ENCODE measurements at places on chromosomes 7 and 10.

DNA sequence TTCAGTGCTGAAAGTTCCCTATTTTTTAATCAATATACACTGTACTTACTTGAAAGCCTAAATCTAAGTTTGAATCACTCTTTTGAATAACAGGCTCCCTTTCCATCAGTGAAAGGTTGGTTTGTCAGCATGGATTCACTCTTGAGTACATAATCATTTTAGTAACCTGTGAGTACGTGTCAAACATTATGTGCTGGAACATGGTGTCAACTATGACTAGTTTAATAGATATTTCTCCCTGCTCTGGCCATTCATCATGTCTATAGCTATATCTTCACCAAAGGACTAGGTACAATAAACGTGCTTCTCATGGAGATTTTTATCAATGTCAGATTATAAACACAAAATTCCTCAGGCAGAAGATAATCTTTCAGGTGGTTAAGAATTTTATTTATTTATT is 61.7 kb upstream of the MDFIC start:
- DNase-seq = no peak

- no peak for DNase-seq
These were observed 110.5 kb downstream of the DYNC2I1 start for GRCh38 chr7:158966780-158967390.

- DNase-seq = no peak
These were observed 21.9 kb downstream of the CACNB2 start for GRCh38 chr10:18162021-18162627.

DNA sequence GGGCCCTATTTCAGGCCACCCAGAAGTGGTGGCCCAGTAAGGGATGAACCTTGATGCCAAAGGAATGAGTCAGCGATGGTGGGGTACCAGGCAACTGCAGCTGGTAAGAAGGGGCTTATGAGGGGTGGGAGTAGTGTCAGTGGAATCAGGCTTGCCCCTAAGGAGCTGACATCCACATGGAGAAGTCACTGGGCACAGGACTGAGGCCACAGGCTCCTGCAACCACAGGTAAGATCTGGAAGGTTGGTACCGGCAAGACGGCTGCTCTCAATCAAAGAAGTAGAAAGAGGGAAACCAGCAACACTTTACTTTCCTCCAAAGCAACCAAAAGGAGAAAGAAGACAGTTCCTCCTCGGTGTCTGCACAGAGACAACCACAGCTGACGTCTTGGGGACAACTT is 2.5 kb downstream of the GCK start:
- DNase-seq = no peak

DNA sequence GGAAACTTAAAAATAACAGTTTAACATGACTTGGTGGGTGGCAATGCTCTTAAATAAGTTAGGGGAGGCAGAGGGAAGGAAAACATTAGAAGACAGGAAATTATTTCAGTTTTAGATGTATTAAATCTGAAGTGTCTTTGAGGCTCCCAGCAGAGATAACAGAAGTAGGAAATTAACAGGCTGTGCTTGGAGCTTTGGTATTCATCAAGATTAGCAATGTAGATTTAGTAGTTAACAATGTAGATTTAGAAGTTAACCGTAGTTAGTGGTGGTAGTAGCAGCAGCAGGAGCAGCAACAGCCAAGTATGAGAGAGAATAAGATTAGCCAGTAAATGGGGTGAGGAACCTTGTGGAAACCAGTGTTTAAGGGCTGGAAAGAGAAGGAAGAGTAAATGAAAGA is 48.7 kb upstream of the UBN2 start:
- no peak for DNase-seq

- peak; percentile 21 for DNase-seq
These were observed 58.2 kb upstream of the LYZL2 start for GRCh38 chr10:30687698-30688213.

DNA sequence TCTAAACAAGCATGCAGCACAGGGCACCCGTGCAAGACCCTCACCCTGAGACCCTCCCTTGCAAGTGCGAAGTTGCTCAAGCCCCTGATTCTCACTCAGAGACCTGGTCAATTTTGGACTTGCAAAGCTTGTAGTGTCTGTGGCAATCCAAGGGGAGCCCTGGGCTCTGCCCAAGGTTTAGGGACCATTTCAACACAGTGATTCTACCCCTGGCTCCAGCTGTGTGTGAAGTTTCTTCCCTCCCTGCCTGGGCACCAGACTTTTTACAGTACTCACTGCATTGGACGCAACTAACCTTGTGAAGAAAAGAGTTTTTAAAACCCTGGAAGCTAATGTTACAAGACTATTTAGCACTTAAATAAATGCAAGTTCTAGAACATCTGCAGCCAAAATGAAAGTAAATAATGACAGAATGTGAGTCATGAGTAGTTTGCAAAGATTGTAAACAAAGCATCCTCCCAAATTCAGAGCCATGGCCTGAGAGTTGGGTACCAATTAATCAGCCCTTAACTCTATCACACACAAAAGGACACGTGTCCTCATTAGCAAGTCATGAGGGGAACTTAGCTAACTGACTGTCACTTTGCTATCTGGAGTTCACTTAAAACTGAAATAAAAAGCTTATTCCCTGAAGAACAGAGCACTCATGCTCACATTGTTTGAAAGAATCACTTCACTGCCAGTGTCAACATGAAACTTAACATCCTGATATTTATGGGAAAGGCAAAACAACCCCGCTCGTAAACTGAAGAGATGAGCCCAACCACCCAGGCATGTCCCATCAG is 48.1 kb downstream of the RGS10 start:
- DNase-seq = no peak

- no peak for DNase-seq
These were observed 32.9 kb downstream of the AP3M1 start for GRCh38 chr10:74117738-74118137.

DNA sequence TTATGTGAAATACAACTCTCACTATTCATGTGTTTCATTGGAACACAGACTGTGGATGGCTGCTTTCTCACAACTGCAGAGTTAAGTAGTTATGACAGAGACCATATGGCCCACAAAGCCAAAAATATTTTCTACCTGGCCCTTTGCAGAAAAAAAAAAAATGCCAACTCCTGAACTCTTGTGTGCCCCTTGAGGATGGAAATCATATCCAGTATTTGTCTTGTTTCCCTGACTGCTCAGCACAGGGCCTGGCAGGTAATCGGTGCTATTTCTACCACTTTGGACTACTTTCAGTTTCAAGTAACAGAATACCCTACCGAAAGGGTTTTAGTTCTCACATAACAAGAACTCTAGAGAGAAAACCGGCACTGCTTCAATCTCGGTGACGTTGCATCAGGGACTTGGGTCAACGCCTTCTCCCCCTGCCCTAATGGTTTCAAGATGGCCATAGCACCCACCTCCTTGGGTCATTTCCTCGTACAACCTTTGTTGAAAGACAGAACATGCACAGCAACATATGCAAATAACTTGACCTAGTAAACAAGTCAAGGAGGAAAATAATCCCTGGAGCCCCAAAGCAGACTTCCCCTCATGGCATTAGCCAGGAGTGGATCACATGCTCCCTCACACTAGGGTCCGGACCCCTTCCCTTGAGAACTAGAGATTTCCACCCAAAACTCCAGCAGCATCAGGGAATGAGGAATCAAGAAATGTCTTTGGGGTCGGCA is 11.8 kb upstream of the GPNMB start:
- DNase-seq = no peak

GRCh38 chr7:140678816-140679130 is 6.0 kb downstream of the ADCK2 start:
- DNase-seq = no peak

- DNase-seq = no peak
These were observed 213.4 kb downstream of the TAX1BP1 start for GRCh38 chr7:27953361-27953760.

GRCh38 chr7:100158229-100159098 is at the start of gene TRAPPC14:
Gene TRAPPC14, minus strand, starts transcription at chr7:100158723. Its CDS starts 224 bp downstream, at chr7:100158499.
- DNase-seq = peak; percentile 46

GRCh38 chr7:29598137-29598536 is 34.5 kb downstream of the PRR15 start:
- no peak for DNase-seq

GRCh38 chr10:111934931-111935330 is 248.6 kb downstream of the GPAM start:
- DNase-seq = no peak

DNA sequence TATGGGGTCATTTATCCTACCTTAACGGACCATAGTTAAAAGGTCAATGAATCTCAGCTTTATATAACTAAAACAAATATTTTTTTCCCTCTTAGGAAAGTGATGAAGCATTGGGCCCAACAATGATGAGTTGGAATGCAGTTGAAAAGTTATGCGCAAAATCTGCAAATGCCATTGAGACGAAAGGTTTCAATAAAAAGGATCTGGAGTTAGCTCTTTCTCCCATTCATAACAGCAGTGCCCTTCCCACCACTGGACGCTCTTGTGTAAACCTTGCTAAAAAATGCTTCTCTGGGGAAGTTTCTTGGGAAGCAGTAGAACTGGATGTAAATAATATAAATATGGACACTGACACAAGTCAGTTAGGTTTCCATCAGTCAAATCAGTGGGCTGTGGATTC is 14.7 kb downstream of the MASTL start:
- no peak for DNase-seq

- DNase-seq = no peak
These were observed 51.4 kb downstream of the CDH23 start for GRCh38 chr10:71448146-71448545.

DNA sequence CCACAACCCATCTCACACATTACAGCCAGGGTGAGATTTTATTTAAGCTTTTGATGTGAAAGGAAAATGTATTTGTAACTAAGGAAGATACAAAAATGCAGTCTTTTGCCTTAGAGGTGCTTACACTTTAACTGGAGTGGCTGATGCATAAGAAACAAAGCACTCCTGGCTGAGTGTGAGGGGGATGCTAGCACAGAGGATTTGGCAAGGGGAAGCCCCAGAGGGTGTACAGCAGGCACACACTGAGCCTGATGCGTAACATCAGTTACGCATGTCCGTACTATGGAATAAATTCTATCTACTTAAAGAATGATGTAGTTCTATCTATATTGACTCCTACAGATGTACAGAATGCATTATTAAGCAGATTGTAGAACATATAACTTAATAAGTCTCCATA is 17.8 kb downstream of the GIMAP8 start:
- no peak for DNase-seq

- DNase-seq = no peak
These were observed 1004.0 kb upstream of the C7orf33 start for GRCh38 chr7:147586526-147586925.

GRCh38 chr7:100957832-100958421 is 8.6 kb downstream of the MUC3A start:
- no peak for DNase-seq

DNA sequence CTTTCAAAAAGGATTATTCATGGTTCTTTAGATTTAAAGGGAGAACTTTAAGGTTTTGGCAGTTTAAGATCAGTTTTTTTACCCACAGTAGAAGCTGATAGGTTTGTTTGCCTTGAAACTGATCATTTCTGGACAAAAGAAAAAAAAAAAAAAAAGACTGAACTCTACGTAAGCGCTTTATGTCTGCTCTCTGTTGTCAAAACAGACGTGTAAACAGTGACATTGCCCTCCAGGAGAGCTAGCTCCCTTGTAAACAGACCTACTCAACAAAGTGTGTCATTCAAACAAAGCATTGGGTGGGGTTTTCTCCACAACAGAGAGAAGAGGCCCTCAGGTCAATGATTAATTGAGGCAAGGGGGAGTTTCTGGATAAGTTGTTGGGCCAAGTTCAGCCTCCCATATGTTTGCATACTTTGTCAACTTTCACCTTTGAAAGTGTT is 568.1 kb upstream of the LRRN3 start:
- DNase-seq = no peak

DNA sequence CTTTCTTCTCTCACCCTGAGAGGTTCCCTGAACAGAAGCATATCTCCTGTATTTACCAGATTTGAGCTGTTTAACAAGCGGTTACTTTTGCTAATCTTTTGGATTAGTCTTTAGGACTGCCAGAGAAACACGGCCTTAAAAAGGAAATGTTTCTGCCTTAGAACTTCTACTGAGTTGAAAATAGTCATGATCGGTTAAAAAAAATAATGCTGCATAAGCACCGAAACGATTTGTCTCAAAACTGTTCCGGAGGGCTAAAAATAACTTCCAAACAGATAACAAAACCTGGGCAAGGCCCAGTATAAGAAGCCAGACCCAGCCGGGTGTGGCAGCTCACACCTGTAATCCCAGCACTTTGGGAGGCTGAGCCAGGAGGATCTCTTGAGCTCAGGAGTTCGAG is 43.3 kb upstream of the CYTH3 start:
- DNase-seq = no peak

- DNase-seq = no peak
These were observed 303.5 kb upstream of the AOAH start for GRCh38 chr7:37027557-37028341.

DNA sequence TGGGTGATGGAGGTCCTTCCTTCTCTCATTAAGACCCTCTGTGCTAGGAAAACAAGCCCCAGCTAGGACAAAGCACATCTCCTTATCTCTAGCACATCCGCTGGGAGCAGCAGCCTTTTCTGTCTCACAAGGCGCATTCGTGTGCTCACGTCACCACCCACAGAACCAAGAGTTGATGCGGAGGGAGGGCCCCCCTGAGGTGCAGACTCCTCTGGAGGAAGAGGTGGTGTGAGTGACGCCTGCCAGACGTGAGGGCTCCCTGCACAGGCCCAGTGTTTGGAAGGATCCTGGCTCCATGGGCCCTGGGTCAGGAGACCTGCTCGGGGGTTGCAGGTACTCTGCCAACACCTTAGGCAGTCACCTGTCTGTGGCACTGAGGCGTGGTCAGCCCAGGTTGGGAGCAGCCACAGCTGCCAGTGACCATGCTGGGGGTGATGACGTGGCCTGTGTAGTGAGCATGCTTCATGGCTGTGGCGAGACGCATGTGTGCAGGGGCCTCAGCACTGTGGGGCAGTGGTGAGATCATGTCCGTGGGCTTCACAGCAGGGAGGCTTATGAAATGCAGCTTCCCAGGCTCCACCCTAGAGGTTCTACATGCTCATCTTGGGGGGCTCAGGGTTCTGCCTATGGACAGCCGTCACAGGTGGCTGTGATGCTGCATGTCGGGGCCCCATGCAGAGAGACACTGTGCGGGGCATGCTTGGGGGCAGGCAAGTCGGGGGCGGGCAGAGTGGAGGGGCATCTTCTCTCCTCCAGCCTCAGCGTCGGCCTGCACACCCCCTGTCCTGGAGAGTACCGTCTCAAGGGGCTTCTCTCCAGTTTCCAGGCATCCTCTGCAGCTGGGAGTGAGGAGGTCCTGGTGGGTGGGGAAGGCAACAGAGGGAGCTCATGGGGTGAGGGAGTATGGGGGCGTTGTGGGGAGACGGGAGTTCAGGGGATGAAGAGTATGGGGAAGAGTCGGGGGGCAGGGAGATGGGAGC is 56.2 kb upstream of the DPYSL4 start:
- no peak for DNase-seq

- no peak for DNase-seq
These were observed 312.9 kb downstream of the TCERG1L start for GRCh38 chr10:130998642-130999041.

- no peak for DNase-seq
These were observed 483.5 kb upstream of the POT1 start for GRCh38 chr7:125412890-125413665.

GRCh38 chr10:127908959-127909267 is 2.0 kb downstream of the PTPRE start:
- no peak for DNase-seq

GRCh38 chr7:149196705-149197171 is 1.4 kb downstream of the ZNF282 start:
- DNase-seq = no peak
